NCI-H146 (cell line): ENCODE measurements at places on chromosomes 12 and 14.

- peak; percentile 7 for DNase-seq
Measured at GRCh38 chr12:104643819-104644669, 187.3 kb downstream of the CHST11 start.

DNA sequence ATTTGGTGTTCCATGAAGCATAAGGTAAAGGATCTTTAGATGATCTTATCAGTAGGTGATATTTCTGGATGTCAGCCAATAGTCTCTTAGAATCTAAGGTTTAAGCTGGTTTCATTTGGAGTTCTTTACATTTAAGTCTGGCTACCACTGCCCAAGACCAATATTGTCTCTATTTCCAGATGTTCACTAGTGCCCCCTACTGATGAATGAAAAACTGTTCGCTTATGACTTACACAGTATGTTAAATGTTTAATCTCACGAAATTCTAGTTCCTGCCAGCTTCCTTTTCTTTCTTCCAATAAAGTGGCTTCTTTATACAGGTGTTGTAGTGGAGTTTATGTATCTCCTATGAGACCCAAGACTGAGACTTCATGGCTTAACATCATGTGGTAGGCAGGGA, 31.8 kb upstream of the MIS18BP1 start:
- no peak for DNase-seq

GRCh38 chr12:109863847-109864712, 16.3 kb downstream of the GLTP start:
- no peak for DNase-seq

DNA sequence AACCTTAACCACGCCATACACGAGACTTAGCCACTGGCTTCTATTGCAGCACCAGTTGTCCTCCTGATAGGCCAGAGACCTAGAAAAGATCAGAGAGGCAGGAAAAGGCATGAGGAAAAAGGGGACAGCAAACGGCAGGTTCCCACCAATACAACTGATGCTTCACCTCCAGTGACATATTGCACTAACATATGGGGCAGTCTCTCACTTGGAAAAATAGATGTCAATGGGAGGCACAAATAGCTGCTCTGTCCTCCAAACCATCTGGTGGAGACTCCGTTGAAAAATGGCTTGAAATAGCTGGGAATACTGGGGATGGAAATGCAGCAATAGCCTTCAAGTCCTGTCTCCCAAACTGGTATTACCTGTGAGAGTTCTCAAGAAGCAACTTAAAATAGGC, 20.3 kb downstream of the SLC8A3 start:
- DNase-seq, result no peak

DNA sequence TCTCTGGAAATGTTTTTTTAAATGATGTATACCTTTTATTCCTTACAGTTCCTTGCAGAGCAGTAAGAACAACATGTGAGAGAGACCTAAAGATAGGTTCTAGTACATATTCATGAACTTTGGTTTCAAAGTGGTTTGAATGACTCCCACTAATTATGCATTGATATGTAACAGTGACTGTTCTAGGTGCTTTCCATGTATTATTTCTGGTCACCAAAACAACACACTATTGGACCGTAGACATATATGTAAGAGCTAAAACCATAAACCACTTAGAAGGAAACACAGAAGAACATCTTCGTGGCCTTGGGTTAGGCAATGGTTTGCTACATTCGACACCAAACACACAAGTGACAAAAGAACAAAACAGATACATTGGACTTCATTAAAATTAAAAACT, 37.9 kb downstream of the SOX5 start:
- no peak for DNase-seq

GRCh38 chr12:93333828-93334227, 43.9 kb upstream of the NUDT4 start:
- no peak for DNase-seq

DNA sequence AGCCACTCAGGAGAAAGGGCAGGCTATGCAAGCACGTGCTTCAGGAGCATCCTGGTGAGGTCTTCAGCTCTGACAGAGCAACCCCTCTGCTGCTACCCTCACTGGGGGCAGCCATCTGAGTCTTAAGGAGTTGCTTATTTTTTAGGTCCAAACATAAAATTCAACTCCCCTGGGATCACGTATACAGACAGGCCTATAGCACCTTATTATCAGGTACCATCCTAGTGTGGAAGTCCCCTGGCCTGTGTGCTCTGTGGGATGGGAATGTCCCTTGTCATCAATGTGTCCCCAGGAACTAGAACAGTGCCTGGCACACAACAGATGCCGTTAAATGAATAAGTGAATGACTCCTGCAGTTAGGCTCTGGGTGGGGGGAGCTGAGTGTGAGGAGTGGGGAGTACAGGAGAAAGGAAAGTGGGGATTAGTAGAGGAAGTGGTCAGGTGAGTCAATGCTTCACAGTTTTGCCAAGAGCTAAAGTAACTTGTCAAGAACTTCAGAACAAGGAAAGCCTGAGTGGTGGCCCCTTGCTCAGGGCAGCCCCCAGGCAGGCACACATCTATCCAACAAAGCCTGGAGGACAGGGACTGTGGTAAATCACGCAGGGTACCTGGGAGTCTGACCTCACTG, 33.5 kb downstream of the DAD1 start:
- no peak for DNase-seq

GRCh38 chr12:93737457-93738198, 60.5 kb downstream of the CRADD start:
- no peak for DNase-seq

DNA sequence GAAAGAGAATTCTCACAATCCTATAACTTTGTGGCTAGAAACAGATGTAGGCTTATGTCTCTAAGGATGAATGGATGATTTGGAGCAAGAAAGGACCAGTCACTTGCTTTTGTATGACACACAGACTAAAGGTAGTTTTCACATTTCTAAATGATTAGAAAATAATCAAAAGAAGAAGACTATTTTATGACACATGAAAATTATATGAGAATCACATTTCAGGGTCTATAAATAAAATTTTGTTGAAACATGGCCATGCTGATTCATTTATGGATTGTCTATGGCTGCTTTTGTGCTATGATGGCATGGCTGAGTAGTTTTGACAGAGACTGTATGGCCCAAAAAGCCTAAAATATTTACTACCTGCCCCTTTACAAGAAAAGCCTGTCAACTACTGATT, 49.4 kb upstream of the FRMD6 start:
- no peak for DNase-seq

DNA sequence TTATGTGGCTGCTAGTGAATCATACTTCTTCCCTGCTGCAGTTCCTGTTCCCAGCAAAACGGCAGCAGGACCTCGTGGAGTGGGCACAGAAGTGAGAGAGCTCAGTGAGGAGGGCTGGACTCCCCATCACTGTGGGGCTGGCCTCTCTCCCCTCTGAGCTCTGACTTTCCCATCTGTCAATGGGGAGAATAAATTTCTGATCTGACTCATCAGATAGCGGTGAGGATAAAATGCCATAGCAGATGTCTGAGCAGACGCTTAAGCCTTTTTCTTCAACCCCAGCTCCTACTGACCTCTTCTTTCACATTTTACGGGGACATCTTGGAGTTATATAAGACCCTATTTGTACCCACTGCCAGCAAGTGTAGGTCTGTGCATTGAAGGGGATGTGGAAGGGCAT, 116.6 kb downstream of the CRACR2A start:
- no peak for DNase-seq

DNA sequence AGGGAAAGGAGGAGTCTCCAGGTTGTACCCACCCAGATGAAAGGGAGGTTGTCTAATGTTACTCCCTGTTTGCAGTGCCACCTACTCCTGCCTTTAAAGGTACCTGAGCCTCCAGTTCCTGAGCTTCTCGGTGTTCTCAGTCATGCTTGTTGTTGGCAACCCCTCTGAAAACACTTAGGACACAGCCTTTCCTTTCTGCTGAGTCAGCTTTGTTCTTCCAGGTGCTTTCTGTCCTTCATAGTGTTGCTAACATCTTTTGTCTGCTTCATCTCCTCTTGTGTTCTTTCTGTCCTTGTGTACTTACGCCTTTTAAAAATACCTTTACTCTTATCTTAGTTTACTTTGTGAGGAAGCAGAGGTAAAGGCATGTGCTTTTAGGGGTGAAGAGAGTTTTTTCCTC, 97.0 kb upstream of the NEDD1 start:
- DNase-seq, result no peak

DNA sequence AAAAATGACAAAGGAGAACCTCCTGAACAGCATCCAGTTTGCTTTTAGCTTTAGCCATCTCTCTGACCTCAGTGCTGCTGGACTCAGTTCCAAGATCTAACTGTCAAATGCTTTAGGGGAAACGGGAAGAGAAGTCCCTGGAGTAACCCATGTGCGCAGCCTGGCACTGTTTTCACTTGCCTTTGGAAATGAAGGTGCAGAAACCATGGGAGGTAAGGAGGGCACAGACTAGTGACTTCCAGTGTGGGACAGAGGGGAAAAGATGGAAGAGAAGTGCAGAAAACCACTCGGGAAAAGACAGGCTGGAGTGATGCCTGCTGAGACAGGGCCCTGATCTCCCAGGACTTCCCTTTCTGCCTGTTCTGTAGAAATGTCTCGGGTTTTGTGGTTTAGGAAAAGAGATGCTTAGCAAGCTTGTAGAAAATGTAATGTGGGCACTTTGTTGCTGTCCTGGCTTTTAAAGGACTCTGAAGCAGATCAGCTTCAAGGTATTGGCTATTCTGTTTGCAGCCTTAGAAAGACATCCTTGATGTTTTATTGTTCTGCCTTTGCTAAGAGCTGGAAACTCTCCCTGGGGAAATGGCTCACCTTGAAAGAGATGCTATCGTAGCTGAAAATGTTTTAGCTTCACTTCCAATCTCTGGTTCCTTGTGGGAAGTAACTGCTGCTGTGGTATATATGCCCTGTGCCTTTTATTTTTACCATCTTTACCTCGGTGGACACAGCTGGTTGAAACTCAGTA, 124.6 kb upstream of the HIF1A start:
- DNase-seq, result no peak

DNA sequence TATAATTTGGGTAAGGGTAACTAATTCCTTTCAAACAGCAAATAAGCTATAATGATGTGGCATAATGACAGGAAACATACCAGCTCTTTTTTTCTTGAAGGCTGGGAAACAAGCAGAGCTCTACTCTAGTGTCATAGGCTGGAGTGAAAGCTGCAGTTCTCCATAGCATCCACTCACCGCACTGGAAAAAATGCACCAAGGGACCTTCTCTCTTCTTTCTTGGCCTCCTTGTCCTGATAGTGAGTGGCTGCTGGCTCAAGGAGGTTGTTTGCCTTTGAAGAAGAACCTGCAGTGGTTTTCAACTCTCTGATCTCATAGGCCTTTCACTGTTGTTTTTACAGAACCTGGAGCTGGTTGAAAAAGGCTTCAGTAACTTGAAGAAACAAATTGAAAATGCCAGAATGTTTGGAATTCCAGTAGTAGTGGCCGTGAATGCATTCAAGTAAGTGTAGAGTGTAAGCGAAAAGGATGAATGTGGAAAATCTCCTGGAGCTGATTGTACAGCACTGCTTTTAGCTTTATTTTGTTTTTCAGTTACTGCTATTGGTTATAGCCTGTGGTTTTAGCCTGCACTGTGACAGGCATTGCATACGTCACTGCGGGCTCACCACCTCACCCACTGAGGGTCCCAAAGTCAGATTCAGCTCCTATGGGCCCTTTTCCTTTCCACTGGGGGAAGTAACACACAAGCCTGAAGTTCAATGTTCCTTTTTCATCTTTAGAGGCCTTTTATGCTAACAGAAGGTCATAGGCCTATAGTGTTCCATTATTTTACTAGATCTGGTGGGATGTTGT, 17.2 kb upstream of the AKAP5 start:
- no peak for DNase-seq

DNA sequence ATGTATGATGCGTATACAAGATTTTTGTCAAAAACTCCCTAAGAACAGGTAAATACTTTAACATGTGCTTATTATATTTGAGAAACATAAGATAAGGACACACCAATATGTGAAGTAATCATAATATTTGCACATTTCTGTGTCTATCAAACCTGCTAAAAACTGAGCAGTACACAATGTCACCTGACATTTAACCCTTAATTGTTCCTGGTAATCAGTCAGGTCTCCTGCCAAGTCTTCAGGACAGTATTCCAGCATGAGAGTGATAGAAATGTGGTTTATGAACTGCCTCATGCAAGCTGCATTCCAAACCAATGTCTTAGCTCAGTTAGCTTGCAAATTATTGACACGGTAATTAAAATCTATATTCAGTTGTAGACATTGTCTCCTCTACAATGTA, 4.2 kb downstream of the SOX5 start:
- no peak for DNase-seq

GRCh38 chr14:32656601-32657000, 282.1 kb upstream of the NPAS3 start:
- DNase-seq, result no peak

GRCh38 chr12:13023811-13024530, 20.2 kb upstream of the FAM234B start:
- DNase-seq, result no peak

DNA sequence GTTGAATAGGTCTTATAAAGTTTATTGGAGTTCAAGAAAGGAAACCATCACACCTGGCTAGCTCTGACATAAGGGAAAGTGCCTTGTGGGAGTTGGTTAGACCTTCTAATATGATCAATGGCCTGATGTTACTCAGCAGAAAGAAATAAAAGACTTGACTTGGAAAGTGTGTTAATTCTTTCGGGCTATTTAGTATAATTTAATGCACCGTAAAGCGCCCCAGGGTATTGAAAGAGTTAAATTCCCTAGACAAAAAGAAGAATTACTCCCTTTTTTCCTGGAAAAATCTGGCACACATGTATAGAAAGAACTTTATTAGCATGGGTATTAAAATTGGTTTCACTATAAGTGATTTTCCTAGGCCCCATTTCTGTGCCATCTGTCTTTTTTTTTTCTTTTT, 1125.7 kb upstream of the FLRT2 start:
- DNase-seq, result no peak

DNA sequence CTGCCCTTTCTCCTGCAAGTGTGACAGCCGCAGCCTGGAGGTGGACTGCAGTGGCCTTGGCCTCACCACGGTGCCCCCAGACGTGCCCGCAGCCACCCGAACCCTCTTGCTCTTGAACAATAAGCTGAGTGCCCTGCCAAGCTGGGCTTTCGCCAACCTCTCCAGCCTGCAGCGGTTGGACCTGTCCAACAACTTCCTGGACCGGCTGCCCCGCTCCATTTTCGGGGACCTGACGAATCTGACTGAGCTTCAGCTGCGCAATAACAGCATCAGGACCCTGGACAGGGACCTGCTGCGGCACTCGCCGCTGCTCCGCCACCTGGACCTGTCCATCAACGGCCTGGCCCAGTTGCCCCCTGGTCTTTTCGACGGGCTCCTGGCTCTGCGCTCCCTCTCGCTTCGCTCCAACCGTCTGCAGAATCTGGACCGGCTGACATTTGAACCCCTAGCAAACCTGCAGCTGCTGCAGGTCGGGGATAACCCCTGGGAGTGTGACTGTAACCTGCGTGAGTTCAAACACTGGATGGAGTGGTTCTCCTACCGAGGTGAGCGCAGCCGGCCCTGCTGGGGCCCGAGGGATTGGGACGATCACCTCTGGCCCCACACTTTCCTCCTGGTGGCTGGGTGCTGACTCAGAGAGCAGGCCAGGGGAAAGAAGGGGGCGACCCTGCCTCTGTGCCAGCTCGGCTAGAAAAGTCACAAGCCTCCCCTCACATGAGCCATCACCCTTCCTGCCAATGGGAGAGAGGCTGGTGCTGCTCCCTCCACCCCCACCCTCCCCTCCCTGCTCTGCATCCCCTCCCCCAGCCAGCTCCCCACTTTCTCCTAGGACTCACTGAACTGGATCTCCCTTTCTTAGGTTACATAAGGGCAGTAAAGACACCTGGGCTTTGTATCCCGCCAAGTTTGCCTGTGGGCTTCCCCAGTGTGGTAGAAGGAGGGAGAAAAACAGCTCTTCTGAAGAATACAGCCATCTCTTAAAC, 10.9 kb downstream of the LRTM2 start:
- DNase-seq, result no peak

GRCh38 chr12:51390891-51391282, 319 bp downstream of the GALNT6 start:
- peak; percentile 66 for DNase-seq

GRCh38 chr12:25692115-25693035, 139.3 kb upstream of the LMNTD1 start:
- DNase-seq, result no peak
